ENCODE measurements at places on chromosomes 6 and 20.

DNA sequence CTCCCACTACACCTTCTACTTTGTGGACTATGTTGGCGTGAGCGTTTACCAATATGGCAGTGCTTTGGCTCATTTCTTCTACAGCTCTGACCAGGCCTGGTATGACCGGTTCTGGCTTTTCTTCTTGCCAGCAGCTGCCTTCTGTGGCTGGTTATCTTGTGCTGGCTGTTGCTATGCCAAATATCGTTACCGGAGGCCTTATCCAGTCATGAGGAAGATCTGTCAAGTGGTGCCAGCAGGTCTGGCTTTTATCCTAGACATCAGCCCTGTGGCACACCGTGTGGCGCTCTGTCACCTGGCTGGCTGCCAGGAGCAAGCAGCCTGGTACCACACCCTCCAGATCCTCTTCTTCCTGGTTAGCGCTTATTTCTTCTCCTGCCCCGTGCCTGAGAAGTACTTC is 16.5 kb upstream of the EFHC1 start:
- DNase-seq: no peak

DNA sequence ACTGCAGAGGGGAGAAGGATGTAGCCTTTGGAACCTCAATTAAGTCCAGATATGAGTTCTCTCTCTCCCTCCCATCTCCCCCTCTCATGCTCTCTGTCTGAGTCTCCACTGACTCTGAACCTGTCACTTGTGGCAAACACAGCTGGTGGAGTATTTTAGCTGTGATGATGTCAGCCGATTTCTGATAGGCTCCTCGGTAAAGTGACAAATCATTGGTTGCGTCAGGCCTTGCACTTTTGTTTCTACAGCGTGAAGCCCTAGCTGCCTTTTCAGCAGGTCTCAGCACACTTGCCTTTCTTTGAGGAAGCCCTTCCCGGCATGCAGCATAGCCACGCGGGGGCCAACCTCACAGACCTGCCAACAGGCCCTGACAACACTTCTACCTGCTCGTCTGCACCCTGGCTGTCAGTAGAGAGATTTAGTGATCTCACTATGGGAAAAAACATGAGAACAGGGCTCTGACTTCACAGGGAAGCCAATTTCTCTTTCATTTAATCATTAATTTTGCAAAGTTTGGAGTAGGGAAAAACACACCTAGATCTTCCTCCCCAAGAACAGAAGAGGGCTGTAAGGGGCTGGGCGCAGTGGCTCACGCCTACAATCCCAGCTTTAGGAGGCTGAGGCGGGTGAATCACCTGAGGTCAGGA is 84.4 kb downstream of the GMPR start:
- DNase-seq: no peak

DNA sequence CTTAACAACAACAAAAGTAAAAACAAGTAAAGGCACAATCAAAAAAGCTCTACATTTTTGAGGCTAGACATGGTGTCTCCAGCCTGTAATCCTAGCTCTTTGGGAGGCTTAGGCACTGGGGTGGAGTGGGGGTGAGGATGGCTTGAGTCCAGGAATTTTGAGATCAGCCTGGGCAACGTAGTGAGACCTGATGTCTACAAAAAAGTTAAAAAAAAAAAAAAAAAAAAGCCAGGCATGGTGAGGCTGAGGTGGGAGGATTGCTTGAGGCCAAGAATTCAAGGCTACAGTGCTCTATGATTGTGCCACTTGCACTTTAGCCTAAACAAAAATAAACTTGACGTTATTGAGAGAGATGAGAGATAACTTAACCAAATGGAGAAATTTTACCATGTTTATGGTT is 60.1 kb downstream of the QKI start:
- no peak for DNase-seq

GRCh38 chr20:11018668-11019170 is 344.9 kb upstream of the JAG1 start:
- DNase-seq: no peak

GRCh38 chr20:51731731-51732095 is 36.5 kb downstream of the ATP9A start:
- no peak for DNase-seq

- no peak for DNase-seq
Measured at GRCh38 chr6:148819852-148820251, 73.0 kb downstream of the UST start.

GRCh38 chr20:17856837-17857605 is 111.6 kb downstream of the SNX5 start:
- DNase-seq: no peak

- no peak for DNase-seq
Measured at GRCh38 chr6:49923826-49924225, 40.1 kb downstream of the DEFB114 start.

DNA sequence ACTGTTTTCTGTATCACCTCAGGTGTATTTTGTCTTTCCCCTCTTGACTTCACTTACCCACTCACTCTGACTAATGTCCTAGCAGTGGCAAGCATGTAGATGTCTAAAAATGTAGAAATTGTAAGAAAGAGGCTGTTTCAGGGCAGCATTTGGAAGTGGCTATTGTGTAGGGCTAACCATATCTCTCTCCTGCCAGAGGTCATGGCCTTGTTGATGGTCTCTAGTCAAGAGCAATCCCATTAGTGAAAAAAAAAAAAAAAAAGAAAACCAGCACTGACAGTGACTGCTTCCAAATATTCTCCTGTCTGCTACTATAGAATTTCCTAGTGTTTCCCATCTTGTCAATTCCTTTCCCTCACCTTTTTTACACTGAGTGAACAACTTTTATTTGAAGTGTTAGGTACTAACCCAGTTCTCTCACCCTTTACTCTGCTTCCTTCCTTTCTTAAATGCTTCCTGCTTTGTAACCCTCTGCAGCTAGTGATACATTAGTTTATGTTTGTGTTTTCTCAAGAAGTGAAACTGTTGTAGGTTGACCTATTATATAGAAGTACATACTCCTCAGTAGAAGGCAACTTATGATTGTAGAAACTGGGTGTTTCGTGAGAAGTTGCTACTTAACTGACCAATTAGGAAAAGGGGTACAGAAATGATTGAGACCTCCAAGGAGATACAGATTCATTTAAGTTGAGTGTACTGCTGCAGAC is 174.1 kb upstream of the PTPRK start:
- DNase-seq: peak; percentile 24

DNA sequence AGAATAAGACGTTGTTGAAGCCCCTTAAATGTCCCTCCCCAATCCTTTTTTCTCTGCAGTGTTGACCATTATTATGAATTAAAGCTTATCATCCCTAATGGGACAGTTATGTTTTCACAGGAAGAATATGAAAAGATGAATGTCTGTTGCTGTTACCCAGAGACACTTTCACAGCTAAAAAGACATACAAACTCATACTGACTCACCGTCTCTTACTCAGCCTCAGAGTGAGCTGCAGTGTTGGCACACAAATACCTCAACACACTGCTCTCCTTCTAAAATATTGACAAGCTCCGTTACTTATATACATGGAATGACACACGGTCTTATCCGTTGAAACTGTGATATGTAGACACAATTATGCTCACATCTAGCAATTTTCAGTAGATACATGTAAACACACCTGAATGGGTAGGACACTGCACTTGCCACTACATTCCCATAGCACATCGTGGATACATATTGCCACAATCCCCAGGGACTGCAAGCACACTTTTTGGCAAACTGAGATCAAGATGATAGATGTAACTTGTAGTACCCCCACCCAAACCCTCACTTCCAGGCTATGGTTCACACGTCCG is 9.6 kb upstream of the SAPCD1 start:
- no peak for DNase-seq

GRCh38 chr6:339480-339879 is 47.2 kb downstream of the DUSP22 start:
- no peak for DNase-seq

GRCh38 chr20:58824843-58825242 is 25.9 kb downstream of the GNAS-AS1 start:
- DNase-seq: no peak

GRCh38 chr6:2029952-2030351 is 215.5 kb downstream of the GMDS start:
- DNase-seq: no peak

- DNase-seq: no peak
Measured at GRCh38 chr6:7731294-7731693, 5.4 kb downstream of the BMP6 start.

DNA sequence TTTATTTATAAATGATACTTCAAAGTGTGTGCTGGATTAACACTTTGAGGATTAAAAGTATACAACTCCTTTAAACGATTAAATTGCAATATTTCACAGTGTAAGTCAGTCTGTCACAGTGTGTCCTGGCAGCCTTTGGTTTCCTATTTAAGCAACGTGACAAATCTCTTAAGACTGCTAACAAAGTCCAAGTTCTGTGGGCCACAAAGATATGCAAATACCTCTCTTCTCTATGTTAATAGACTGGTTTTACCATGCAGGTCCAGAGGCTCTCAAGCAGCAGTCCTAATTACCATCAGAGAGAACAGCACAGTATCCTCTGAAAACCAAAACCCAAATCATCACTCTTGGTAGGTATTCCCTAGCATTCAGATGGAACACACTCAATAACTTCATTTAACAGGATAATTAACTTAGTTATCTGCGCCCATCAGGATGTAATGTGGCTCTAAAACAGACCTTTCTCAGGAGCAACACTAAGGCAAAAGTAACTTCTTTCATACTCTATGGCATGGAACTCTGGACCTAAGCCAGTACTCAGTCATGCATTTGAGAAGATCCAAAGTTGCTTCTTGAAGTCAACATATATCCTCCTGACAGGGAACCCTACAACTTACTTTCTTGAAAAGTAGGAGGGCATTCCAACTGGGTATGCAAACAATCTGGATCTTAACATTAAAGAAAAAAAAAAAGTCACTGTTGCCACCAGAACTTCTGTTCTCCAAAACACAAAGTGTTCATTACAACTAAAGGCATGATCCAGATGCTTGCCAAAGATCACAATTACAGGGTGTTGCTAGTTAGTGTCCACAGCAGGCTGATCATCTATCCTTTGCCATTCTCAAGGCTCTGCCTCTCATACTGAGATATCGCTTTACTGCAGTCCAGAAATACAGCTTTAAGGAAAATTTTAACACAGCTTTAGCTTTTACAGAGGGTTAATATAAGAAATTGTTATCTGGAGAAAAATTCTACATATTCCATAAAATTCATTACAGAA is 53.2 kb downstream of the MAN1A1 start:
- DNase-seq: no peak

- no peak for DNase-seq
Measured at GRCh38 chr6:39309942-39310531, 4.2 kb downstream of the KCNK17 start.

DNA sequence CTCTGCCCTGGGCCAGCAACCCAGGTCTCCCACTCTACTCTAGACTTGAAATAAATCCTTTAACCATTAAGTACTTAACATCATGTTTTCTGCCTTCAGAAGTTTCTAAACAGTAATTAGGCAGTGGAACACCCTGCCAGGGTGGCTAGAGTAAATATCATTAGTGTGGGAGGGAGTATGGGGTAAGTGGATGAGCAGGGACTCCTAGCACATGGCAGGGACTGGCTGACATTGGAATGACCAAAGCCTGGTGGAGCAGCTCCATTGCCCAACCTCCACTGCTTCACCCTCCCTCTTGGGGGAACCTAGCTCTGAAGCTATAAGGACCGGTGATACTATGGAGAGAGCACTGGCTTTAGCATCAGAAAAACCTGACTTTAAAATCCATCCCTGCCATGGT is 167.1 kb downstream of the MAFB start:
- DNase-seq: no peak
